ENCODE measurements at places on chromosomes 12 and 14. TPM values are rescaled to one million over a fixed set of nuclear protein-coding genes. Genes with fewer than 3 reads are reported as not detected.

DENND5B gene
- 2.9 TPM for total RNA-seq

GNB3 gene
- 0.14 TPM for total RNA-seq

CERS5 gene
- 30.7 TPM for total RNA-seq

PGF gene
- 7.0 TPM for total RNA-seq

MDGA2 gene
- 0.09 TPM for total RNA-seq

All from thymus (tissue), 14 donors.